ENCODE measurements at places on chromosomes 7 and 10.

DNA sequence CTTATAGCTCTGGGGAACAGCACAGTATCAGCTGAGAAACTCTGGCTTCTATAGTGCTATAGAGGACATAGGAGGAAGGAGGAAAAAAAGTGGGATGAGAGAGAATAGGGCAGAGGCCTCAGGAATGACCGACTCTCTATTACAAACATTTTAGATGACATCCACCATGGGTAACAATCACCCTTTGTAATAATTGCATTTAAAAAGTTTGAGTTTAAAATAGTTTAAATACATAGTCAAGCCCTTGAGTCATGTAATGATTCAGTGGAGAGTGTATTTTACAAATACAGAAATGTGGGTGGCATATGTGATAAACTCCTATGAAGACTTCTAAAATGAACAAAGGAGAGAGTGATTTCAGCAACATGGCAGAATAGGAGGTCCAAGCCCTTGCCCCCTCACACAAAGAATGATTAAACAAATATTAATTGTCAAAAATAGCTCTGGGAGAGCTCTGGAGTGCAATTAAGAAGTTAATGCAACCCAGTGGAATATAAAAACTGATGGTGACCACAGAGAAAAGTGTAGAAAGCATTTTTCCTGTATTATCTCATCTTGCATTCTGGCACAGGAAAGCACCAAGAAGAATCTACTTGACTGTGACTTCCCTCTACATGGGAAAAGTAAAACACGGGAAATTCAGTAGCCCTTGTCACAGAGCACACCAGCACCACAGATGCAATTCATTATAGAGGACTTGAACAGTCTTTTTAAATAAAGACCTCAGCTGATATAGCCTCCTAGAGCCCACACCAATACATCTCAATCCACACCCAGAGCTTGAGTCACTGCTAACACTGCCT lies 569.0 kb upstream of the SORCS1 start:
- no peak for DNase-seq

- DNase-seq: no peak
Measured at GRCh38 chr7:112759905-112760304, 30.3 kb downstream of the TMEM168 start.

GRCh38 chr7:4461531-4461930 lies 220.6 kb upstream of the FOXK1 start:
- DNase-seq: no peak

GRCh38 chr10:129704225-129704624 lies 237.2 kb downstream of the MGMT start:
- DNase-seq: no peak

DNA sequence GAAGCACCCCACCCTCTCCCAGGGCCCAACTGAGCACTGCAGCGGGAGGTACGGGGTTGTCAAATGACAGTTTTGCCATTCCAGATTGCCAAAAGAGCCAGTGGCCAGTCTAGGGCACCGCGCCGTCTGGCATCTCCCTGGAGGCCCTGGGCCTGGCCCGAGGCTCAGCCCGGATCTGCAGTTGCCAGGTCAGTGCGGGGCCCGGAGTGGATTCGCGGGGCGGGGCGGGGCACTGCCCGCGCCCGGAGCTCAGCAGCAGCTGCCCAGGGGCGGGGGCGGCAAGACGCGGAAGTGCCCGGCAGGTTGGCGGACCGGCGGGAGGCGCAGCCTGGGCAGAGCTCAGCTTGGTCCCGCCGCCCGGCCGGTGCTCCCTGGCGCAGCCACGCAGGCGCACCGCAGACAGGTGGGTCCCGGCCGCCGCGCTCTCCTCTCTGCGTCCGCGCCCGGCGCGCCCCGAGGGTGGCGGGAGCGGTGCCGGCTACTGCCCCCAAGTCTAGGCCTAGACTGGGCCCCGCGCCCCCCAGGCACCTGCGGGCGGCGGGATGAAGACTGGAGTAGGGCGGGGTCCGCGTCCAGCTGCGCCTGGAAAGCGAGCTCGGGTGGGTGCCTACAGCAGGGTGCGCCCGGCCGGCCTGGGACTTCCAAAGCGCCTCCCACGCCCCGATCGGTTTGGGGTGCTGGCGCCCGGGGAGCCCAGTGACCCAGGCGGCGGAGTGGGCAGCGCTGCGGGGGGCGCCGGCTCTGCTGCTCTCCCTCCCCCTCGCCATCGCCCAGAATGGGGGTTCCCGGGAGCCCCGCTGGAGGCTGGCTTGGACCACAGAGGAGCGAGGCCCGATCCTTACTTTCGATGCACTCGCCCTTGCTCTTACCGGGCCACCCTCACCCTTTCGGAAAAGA lies at the start of gene IRF5:
Gene IRF5, plus strand, starts transcription at position 281 of the 897 bp plus-strand sequence. CDS start 4,155 bp downstream, outside the sequence.
- peak; percentile 67 for DNase-seq

- no peak for DNase-seq
Measured at GRCh38 chr10:45473126-45473525, 99.1 kb downstream of the ALOX5 start.

- DNase-seq: peak; percentile 87
Measured at GRCh38 chr10:71696628-71697326, 22.8 kb downstream of the C10orf105 start.

- no peak for DNase-seq
Measured at GRCh38 chr10:126060261-126060931, 164.0 kb downstream of the FANK1 start.

- no peak for DNase-seq
Measured at GRCh38 chr7:151756076-151756731, 120.7 kb downstream of the PRKAG2 start.

GRCh38 chr10:109898007-109898406 lies 25.3 kb downstream of the XPNPEP1 start:
- no peak for DNase-seq

GRCh38 chr10:119723624-119724023 lies 2.2 kb upstream of the INPP5F start:
- DNase-seq: no peak

GRCh38 chr10:122288917-122289316 lies 17.8 kb downstream of the BTBD16 start:
- no peak for DNase-seq

DNA sequence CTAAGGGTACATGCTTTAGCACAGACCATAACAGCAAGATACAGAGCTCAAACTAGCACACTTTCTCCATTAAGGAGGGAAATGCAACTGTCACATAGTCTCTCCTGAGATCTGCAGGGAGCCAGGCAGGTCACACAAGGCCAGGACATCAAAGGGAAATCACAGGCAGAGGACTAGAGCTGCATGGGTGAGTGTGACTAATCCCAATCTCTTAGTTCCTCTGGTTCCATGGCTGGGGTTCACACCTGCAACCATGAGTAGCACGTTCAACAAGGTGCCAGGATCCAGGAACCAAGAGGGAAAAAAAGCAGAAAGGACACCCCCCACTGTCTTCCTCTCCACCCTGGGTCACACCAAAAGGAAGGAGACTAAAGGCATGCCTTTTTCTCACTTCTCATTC lies 296.5 kb upstream of the STEAP1 start:
- DNase-seq: no peak

DNA sequence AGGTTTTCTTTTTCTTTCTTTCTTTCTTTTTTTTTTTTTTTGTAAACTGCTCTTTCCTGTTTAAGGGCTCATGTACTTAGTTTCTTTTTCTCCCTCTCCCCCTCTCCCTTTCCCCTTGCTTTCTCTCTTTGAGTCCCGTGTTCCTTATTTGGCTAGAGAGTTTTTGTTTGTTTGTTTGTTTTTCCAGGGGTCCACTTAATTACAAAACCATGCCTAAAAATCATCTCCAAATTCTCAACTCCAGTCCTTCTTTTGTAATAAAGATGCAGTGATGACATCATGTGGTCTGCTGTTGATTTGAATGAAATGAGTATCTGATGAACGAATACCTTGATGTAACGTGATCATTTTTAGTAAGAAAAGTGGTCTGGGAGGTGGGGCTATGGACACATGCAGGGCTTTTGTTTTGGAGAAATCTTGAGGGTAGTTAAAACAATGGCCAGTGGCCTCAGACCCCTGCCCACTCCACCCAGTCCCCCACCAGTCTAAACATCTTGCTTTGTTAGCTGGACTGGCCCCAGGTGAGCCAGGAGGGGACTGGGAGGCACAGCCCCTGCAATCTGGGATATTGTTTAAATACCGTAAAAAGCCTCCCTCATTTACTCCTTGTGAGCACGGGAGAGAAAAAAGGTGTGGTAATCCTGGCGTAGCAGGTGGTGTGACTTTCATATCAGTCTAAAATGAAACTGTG lies 165.7 kb downstream of the LRMDA start:
- DNase-seq: no peak

- DNase-seq: no peak
Measured at GRCh38 chr10:6232225-6232807, 29.6 kb downstream of the PFKFB3 start.

DNA sequence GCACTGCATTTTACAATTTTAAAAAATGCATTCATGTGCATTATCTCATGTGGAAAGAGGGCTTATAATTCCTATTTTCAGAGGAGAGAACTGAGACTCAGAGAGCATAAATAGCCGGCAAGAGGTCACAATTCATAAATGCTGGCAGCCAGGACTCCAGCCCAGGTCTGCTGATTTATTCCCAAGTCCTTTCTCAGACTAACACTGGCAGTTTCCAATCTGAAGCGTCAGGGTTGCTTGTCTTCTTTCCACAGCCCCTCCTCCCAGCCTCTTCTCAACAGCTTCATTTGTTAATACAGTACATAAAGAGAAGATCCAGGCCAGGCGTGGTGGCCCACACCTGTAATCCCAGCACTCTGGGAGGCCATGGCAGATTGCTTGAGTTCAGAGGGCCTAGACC lies 108.9 kb downstream of the PARD3 start:
- DNase-seq: no peak

DNA sequence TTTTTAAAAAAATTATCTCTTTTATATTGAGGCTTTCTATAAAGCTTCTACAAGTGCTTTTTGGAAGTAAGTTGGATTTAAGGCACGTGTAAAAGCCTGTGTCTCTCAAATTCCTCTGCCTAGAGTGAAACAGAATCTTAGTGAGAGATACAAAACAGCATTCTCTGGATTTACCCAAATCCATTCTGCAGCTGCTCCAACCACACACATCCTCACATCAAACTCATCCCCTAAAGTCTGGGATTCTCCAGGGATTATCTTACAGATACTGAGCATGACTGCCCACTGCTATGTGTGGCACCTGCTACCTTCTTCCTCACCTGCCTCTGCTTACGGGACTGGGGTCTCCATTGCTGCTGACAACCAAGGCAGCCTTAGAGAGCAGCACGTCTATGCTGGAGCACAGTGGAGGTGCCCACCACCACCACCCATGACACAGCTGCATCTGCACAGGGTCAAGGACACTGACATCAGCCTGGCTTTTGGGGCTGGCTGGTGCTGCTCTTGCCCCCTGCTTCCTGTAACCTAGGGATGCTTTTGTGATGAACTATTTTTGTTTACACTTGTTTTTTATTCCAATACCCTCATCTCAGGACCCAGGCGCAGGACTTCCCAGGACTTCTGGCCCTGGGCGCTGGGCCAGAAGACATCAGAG lies 139.2 kb upstream of the NAMPT start:
- DNase-seq: no peak

GRCh38 chr7:106430103-106430502 lies 145.3 kb upstream of the NAMPT start:
- no peak for DNase-seq

GRCh38 chr10:42998481-42999384 lies 78.1 kb upstream of the RET start:
- DNase-seq: no peak

DNA sequence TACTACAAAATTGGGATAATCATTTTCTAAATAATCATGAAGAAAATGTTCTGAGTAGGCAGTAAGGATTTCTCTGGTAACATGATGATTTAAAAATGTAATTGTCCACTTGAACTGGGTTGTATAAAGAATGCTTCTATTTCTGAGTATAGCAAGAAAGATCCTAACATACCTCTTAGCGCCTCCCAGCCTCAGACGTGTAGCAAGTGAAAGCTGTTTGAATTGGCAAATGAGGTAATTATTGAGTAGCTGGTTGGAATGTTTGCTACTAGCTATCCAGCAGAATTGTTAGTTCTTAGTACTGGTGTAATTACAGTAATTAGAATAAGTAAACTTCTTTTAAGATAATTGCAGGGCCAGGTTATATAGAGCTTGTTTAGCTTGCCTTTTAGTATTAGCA lies 47.9 kb downstream of the SEPTIN7 start:
- no peak for DNase-seq

DNA sequence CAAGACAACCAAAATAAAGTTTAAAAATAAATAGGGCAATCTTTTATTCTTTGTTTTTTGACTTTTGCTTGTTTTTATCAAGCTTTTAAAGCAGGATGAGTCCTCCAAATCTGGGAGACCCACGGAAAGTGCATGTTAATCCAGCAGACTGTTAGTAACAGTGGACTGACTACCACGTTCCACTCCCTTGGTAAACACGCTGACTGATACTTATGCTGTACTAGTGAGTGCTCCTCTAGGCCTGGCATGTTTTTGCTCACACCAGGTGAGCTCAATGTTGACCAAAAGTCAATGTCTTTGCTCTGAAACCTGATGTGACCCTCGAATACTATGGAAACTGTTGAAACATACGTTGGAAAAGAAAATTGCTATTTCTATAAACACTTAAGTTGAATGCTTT lies 88.4 kb downstream of the KIAA1549 start:
- DNase-seq: no peak

- DNase-seq: no peak
Measured at GRCh38 chr7:35839860-35840854, 39.3 kb downstream of the SEPTIN7 start.

- DNase-seq: no peak
Measured at GRCh38 chr10:132616170-132616995, 78.8 kb downstream of the INPP5A start.

DNA sequence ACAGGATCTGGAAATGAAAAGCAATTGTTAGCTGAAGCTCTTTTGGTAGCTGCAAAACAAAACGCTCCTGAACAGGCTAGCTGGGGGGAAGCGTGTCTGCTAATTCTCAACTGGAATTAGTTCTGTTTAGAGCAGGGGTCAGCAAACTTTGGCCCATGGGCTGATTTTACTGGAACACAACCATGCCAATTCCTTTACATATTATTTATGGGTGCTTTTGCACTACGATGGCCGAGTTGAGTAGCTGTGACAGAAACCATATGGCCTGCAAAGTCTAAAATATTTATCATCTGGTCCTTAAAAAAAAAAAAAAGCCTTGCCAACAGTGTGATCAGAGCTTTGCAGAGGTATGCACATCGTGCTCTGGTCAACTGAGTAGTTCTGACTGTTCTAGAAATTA lies 108.4 kb upstream of the PDLIM1 start:
- DNase-seq: no peak

DNA sequence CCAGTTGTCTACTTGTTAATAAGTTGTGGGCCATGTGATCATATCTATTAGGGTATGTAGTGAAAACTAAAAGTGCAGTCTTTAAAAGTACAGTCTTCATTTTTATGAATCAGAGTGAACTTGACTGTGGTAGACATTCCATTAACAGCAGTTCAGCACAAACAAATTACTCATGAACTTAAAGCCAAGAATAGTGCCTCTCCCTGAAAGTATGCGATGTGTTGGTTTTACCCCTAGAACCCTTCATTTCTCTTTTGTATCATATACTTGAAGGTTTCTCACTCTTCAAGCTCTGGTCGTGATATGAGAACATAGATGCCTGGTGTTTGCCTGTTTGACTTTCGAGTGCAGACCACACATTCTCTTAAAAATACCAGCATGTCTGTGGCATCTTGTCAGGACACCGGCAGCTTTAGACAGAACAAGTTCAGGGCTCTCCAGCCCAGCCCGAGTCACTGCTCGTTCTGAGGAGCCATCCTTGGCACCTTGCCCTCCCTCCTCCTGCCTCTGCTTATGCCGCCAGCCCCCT lies 159.3 kb downstream of the LCOR start:
- no peak for DNase-seq

- no peak for DNase-seq
Measured at GRCh38 chr7:110987127-110987693, 103.7 kb upstream of the LRRN3 start.

Measured in GM23338 (cell line).